ENCODE measurements at places on chromosomes 5 and 9.

DNA sequence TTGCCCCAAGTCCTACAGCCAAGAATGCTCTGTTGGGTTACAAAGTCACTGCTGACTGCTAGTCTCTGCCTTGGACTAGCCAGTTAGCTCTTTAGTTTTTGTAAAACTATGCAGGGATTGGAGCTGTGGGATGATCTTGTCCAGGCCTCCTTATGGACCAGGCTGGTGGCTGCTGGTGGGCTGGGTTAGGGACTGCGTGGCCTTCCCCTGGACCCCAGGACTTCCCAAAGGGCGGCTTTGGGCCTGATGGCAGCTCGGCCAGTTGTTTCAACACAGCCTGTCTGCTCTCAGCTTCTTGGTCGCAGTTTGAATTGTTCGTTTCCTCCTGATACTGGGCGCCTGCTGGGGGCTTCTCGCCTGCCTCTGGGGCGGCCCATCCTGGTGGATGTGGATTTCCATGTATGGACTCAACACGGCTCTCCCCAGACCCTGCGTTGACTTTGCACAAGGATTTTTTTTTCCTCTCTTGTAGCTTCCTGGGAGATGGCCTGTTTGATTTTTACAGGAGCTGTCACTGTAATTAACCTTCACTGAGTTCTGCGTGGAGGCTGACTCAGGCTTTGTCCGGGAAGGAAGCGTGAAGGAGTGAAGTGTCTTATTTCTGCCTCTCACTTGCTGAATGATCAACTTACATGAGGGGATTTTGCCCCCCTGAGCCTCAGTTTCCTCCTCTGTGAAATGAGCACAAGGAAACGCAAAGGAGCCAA lies 91.9 kb upstream of the NEURL1B start:
- no peak for DNase-seq

- DNase-seq: peak; percentile 66
Observed at GRCh38 chr9:134059661-134060395, 8.0 kb downstream of the BRD3 start.

DNA sequence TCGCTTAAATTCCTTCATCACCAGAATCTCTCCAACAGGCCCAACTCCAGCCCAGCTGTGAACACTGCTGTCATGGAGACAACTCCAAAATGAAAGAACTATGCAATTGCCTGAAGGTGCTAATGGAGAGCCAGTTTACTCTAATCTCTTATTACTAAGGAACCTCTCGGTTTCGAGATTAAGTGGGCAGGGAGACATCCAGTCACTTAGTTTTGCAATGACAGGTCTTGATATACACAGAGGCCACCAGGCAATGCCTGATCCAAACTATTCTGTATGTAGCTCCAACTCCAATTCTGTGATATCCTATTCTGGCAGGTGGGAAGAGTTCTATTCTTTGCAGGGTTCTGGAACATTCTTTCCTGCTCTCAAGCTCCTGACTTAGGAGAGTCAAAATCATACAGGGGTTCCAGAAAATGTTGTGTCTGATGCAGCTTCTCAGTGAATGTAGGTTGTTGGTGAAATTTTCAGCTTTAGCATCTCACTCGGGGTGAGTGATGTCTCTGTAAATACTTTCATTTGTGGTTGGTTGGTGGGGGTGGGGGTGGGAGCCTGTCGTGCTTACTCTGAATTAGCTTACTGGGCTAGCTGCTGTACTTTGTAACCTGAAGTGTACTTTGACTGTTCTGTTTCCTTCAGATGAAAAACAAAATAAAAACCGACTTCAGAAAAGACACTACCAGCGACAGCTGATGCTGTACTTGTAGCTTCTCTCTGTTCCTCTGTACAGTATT lies 170.9 kb downstream of the PALM2AKAP2 start:
- no peak for DNase-seq

GRCh38 chr5:127595484-127596368 lies 53.2 kb upstream of the CTXN3 start:
- no peak for DNase-seq

Data from substantia nigra (tissue), 51 donors.